Activated CD4-positive, alpha-beta T cell treated with anti-CD3 and anti-CD28 coated beads for 1 hour (primary cell): ENCODE measurements at places on chromosomes 4 and X.

DNA sequence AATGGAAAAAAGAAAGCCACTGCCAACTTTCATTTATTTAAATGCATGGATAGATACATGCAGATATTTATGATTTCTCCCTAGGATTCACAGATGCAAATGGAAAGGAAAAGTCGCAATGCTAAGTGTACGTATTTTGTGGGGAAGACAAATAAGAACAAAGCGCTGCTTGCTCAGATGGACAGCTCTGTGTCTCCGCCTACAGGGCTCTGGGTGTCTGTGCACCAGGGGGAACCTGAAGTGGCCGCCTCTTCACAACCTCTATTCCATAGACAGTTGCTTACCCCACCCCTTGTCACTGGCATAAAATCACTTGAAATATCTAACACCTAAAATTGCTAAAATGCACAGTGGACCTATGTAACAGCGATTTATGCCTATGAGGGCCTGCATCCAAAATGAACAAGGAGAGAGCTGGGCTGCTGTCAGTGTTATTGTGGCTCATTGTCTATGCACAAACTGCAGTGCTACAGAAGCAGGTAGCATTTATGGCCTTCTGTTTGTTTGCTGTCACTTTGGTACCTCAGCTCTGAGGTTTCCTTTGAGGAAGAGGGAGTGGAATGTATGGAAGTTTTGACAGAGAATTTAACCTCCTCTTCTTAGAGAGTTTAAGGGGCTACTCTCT, 58.6 kb upstream of the PAGE1 start:
- DNase-seq, result peak; percentile 17

DNA sequence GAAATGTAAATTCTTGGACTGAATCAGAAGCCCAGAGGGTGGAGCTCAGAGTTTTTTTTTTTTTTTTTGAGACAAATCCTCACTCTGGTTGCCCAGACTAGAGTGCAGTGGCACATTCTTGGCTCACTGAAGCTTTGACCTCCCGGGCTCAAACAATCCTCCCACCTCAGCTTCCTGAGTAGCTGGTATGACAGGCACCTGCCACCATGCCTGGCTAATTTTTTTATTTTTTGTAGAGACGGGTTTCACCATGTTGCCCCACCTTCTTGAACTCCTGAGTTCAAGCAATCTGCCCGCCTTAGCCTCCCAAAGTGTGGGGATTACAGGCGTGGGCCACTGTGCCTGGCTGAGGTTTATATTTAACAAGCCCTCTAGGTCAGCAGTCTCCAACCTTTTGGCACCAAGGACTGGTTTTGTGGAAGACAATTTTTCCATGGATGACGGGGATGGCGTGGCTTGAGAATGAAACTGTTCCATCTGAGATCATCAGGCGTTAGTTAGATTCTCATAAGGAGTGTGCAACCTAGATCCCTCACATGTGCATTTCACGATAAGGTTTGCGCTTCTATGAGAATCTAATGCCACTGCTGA, 76.7 kb downstream of the FHIP1A start:
- DNase-seq, result no peak

- DNase-seq, result no peak
Observed at GRCh38 chr4:47715716-47716416, 122.0 kb downstream of the CORIN start.

GRCh38 chr4:35063031-35063570, 1181.2 kb downstream of the ARAP2 start:
- no peak for DNase-seq

DNA sequence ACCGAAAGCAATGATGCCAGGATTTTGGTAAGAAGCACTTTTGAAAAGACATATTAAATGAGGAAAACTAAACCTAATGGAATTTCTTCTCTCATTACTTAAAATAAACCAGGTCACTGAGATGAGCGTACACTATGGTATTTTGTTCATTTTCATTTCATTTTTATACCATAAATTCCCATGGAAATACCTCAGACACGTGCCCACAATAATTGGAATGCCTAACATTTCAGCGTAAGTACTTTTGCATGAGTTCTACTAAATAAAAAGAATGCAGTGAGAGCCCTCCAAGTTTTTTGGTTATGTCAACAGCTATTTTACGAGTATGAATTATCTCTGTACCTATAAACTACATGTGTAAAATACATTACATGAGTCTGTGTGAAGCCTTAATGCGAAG, 3.2 kb downstream of the CAMK2D start:
- DNase-seq, result no peak

GRCh38 chr4:182492423-182492822, 249.2 kb downstream of the TENM3 start:
- no peak for DNase-seq
